ENCODE measurements at places on chromosomes 7 and 10.

DNA sequence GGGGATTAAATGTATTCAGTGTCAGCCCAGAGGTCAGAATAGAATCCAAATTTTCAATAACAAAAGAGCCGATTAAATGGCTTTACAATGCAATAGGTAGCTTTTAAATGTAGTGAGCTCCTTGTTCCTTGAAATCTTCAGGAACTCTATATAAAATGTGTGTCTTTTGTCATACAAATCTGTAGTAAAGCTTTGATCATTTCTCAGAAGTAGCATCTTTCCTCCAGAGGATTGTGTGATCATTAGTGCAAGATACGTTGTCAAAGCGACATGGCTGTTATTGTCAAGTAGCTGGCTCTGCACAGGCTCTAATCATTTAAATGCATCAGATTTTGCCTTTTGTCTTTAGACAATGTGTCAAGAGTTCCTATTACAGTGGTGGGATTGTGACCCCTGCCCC, 116.1 kb upstream of the NAMPT start:
- no peak for DNase-seq

DNA sequence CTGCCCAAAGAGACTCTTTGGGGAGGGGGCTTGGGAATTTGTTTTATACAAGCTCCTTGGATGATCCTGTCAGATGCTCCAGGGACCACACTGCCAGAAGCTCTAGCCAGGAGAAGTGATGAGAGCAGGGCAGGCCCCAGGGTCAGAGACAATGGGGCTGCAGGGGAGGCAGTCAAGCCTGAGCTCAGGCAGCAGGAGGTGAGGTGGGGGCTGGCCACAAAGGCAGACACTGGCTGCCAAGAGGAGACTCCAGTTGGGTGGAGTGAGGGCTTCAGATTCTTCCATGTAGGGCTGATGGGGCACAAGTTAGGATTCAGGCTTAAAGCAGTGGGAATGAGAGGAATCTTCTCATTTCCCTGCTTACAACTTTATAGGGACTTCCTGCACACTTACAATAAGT, 35.6 kb upstream of the LOXL4 start:
- DNase-seq = no peak

DNA sequence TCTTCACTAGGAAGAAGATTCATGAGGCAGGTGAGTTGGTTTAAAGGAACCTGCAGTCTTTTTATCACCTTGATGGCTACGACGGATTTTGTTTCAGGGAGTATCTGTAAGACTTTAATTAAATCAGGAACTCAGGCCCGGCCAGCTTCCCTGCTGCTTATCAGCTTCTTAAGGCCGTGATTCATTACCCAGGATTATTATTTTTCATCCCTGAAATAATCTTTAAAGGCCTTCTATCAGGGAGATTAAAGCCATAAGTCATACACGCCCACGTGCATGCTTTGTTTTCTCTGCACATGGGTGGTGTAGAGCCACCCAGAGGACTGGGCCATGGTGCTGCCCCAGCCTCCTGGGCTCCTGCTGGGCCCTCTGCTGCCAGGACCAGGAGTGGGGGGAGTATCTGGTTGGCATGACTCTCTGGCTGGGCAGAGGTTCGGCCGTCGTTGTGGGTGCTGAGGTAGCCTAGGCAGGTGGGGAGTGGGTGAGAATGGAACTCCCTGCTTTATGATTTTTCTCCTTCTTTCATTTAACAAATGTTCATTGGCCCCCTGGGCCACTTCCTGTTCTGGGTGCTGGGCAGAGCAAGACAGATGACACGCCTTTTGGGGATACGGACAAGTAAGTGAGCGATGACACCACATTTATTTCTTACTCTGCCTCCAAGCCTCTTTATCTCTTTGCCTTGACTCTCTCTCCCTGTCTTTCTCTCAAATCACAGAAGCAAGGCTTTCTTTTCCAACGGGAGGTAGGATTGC, 39.0 kb upstream of the PCBD1 start:
- no peak for DNase-seq

GRCh38 chr10:22958338-22958737, 30.5 kb downstream of the ARMC3 start:
- DNase-seq = no peak

- DNase-seq = no peak
These were observed 122.2 kb downstream of the NPY start for GRCh38 chr7:24406053-24406788.

- DNase-seq = no peak
These were observed 8.9 kb downstream of the NFE2L3 start for GRCh38 chr7:26160896-26161295.

DNA sequence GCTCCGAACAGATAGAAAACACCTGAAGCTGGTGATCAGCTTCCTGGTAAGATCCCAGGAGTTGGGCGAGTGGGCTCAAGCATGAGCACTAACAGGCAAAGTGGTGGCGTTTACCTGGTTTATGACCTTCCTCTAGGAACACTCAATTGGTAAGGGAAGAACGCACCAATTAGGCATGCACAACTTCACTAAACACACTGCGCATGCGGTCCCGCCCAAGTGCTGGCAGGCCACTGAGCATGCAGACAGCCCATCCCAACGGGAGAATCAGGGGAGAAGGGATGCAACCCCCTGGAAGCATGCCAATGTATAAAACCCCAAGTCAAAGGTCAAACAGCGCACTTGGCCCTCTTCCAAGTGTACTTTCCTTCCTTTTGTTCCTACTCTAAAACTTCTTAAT, 70.4 kb downstream of the LYZL2 start:
- DNase-seq = no peak

- DNase-seq = no peak
These were observed 89.2 kb upstream of the PFKP start for GRCh38 chr10:2978111-2978510.

DNA sequence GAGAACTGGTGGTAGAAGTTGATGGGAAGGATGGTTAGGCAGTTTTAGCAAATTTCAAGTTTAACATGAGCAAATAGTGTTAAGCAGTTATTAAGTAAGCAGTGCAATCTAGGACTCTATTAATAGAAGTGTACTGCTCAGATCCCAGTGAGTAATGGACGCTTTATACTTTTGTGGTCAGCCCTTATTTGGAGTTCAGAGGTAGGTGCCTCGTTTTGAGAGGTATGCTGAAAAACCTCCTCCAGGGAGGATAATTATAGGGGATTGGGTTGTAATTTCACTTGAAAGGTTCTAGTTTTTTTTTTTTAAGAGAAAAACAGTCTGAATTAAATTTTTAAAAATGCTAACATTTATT, 33.5 kb upstream of the CCDC7 start:
- no peak for DNase-seq

- DNase-seq = no peak
These were observed 23.5 kb upstream of the PPP3CB start for GRCh38 chr10:73519336-73519735.

- no peak for DNase-seq
These were observed 19.0 kb upstream of the RHOBTB1 start for GRCh38 chr10:60962946-60963345.

DNA sequence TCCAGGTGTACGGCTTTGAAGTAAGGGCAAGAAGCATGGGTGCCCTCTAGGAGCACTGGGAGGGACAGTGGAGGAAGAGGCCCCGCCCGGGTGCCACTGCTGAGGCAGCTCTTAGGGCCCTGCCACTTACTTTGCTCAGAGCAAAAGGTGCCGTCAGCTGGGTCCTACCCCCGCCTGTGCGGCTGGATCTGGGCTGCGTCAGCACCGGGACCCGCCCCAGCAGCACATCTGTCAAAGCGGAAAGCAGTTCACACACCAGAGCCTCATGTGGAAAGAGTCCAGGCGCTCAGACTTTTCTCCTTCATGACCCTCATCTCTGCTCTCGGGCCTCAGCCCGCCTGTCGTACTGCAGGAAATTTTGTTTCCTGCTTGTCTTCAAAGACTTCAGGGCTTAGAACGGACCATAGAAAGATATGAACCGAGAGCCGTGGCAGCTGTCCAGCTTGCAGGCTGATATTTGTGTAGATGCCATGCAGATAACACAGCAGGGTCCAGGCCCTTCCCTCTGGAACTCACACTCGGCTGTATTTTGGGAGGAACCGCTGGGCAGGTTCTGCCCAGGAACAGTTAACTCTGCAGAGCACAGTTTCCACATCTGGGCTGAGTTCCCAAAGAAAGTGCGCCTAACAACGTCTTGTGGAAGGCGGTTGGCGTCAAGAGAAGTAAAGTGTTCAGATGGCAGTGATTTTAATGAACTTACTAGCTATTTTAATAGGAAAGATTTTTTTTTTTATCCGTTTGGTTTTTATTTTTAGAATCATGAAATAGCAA, 44.3 kb upstream of the PRKAR1B start:
- no peak for DNase-seq

DNA sequence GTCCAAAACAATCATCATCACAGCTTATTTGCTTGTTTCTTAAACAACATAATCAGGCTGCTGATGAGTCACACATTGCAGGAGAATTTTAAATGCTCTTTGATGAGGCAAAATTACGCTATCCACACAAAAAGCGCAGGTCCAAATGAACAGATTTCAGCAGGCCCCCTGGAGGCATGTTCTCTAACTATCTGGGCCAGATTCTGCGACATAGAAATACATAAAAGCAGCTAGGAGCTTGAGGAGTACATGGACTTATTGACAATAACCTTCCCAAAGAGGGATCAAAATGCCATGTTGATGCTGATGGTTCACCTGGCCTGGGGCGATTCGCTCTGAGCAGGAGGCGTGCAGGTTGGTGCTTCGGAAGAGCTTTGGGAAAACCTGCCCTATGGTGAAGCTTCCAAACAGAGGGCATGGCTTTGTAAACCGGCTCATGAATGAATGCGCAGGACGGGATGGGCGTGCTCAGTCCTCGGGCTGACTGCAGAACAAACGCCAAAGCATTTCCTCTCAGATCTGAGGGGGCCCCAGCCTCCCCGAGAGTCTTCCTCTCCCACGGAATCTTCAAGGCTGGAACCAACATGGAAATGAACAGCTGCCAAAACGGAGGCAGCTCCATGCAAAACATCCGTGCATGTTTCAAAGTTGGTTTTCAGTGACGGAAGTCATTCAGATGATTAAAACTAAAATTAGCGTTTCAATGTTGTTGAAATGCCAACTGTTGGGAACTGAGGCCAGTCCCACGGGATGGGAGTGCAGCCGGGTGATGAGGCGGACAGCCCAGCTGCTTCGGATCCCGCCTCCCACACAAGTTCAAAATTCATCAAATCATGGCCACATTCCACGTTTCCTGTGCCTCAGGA, 179.6 kb downstream of the TCERG1L start:
- no peak for DNase-seq

- DNase-seq = no peak
These were observed 3.5 kb downstream of the ARID5B start for GRCh38 chr10:61904733-61905725.

GRCh38 chr10:92690211-92690914, 608 bp downstream of the HHEX start:
- DNase-seq = peak; percentile 76

- no peak for DNase-seq
These were observed 147.7 kb upstream of the NPVF start for GRCh38 chr7:25375805-25376600.

- DNase-seq = no peak
These were observed 473.5 kb upstream of the SEMA3A start for GRCh38 chr7:84668116-84668515.

- DNase-seq = no peak
These were observed 15.0 kb upstream of the RNF32 start for GRCh38 chr7:156625580-156625979.

- no peak for DNase-seq
These were observed 61.8 kb downstream of the PTPRN2 start for GRCh38 chr7:158525648-158526484.

GRCh38 chr10:77068272-77068671, 569.3 kb downstream of the KCNMA1 start:
- no peak for DNase-seq

DNA sequence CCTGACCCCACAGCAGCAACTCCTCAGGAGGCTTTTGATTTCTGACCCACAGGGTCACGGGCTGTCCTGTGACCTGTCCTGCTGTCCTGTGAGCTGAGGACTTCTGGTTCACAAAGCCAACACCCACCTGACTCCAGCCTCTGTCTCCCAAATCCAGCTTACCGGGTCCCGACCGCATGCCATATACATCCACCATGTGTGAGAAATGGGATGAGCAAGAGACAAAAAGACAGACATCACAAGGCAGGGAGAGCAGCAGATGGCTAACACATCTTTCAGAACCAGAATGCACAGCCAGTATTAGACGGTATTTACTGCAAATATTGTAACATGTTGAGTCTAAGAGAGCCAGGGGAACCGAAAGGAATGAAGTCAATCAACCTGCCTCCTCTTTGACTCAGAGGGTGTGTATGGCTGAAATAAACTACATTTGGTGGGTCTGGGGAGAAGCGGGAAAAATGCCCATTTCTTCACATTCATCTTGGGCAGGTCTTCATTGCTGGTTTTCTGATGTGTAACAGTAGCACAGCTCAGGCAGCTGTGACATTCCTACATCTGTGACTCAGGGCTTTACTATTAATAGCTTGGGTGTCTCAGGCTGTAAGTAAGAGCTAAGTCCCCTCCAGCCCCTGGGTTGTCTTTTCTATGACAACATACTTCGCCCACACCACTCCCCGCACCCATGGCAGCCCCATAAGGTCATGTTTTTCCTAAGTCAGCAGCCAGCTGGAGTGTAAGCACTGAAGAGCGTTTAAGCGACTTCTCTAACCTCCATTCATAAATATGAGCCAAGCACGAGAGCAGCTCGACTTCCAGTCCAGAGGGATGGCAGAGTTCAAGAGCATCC, 25.0 kb downstream of the ABLIM1 start:
- DNase-seq = no peak

DNA sequence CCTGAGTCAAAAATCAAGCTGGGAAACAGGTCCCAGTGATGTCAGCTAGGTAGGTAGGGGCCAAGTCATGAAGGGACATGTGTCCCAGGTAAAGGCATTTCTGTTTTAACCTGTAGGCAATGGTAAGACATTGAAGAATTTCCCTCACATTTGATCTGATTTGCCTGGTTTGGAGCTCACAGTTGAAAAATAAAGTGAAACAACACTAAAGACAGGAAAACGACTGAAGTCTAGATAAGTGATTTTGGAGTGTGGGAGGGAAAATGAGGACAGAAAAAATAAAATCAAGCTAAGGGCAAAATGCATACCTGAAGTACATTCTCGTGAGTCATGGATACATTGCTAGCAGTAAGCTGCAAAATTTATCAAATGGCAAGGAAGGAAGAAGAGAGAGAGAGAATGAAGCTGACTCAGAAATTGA, 169.9 kb downstream of the SKIDA1 start:
- no peak for DNase-seq

DNA sequence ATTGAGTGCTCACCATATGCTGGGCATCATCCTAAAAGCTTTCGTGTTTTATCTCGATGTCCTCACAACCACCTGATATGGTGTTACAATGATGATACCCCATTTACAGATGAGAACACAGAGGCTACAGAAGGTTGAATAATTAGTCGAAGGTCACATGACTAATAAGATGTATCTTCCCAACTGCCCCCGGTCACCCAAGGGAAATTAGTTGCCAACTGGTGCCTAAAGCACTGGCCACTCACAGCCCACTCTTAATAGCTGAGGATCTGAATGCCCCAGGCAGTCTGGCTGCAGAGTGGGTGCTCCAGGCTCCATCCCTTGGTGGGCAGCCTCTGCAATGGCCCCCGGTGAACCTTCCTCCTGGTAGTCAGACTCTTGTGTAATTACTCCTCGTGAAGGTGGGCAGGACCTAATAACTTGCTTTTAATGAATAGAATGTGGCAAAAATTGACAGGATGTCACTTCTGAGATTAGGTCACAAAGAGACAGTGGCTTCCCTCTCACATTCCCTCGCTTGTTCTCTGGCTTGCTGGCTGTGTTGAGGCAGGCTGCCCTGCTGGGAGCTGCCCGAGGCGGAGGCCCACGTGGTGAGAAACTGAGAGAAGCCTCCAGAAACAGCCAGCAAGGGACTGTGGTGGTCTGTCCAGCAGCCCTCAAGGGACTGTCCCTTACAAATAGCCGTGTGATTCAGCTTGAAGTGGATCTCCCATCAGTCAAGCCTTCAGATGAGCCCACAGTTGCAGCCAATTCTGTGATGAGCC, 109.4 kb downstream of the ARHGAP22 start:
- DNase-seq = no peak
